Sigmoid colon (tissue), 7 donors: ENCODE measurements at places on chromosomes 3 and 15. TPM values are rescaled to one million over a fixed set of nuclear protein-coding genes. Genes with fewer than 3 reads are reported as not detected.

The IL17RE gene
- total RNA-seq, result 2.5 TPM

The C3orf49 gene
- total RNA-seq, result not detected

The CFAP20DC gene
- total RNA-seq, result 0.28 TPM

DNA sequence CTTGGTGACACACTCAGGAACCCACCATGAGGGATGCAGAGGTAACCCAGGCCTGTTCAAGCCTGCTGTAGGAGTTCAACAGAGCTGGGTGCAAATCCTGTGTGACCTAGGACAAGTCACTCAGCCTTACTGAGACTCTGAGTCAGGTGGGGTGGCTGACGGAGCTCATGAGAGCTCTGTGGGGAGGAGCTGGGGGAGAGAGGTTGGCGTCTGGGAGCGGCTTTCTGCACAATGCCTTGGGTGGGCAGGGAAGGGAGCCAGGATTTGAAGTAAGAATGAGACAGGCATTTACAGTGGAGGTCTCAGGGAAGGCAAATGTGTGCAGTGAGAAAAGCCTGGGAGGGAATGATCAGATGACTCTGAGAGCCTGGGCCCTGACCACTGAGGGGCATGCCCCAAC lies 18.3 kb downstream of the C3orf18 start:
- H3K4me3 ChIP-seq, result no peak overlapping the region
- DNase-seq, result no peak
- H3K4me1 ChIP-seq, result no peaks in the 10 kb centered on the region
- H3K27ac ChIP-seq, result no peak overlapping the region

- peaks cover 55% of the 10 kb centered on the region for H3K4me1 ChIP-seq
- DNase-seq, result peak; percentile 75
- H3K36me3 ChIP-seq, result no peaks in the 10 kb centered on the region
- H3K4me3 ChIP-seq, result peak overlapping the region; percentile 86
These were observed 1.0 kb downstream of the MYO9A start for GRCh38 chr15:72116731-72117485.

- H3K36me3 ChIP-seq, result no peaks in the 10 kb centered on the region
- no peak overlapping the region for H3K27ac ChIP-seq
- no peaks in the 10 kb centered on the region for H3K4me1 ChIP-seq
- H3K27me3 ChIP-seq, result no peaks in the 10 kb centered on the region
- H3K4me3 ChIP-seq, result no peak overlapping the region
These were observed 65.3 kb upstream of the GATM start for GRCh38 chr15:45443645-45444044.

GRCh38 chr3:111584744-111585143 lies 10.4 kb downstream of the ZBED2 start:
- no peak overlapping the region for H3K27ac ChIP-seq
- H3K27me3 ChIP-seq, result no peaks in the 10 kb centered on the region
- H3K36me3 ChIP-seq, result no peaks in the 10 kb centered on the region
- peaks cover 3% of the 10 kb centered on the region for H3K4me1 ChIP-seq

- DNase-seq, result no peak
- H3K27me3 ChIP-seq, result no peaks in the 10 kb centered on the region
- H3K4me1 ChIP-seq, result no peaks in the 10 kb centered on the region
- no peak overlapping the region for H3K27ac ChIP-seq
- no peaks in the 10 kb centered on the region for H3K36me3 ChIP-seq
- H3K4me3 ChIP-seq, result no peak overlapping the region
These were observed 10.5 kb upstream of the PIK3CB start for GRCh38 chr3:138845181-138845601.

DNA sequence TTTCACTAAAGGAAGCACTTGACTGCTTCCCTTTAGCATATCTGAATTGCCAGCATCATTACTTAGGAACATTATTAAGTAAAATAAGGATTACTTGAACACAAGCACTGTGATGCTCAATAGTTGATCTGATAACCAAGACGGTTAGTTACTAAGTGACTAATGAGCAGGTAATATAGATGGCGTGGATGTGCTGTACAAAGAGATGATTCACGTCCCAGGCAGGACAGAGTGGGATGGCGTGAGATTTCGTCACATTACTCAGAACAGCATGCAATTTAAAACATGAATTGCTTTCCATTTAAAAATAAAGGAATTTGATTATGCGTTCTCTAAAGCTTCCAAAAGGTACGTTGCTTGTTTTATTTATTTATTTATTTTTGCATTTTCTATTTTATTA lies 240.0 kb upstream of the ARHGEF26 start:
- H3K27me3 ChIP-seq, result no peaks in the 10 kb centered on the region
- no peak overlapping the region for H3K4me3 ChIP-seq
- no peaks in the 10 kb centered on the region for H3K36me3 ChIP-seq
- H3K4me1 ChIP-seq, result no peaks in the 10 kb centered on the region

DNA sequence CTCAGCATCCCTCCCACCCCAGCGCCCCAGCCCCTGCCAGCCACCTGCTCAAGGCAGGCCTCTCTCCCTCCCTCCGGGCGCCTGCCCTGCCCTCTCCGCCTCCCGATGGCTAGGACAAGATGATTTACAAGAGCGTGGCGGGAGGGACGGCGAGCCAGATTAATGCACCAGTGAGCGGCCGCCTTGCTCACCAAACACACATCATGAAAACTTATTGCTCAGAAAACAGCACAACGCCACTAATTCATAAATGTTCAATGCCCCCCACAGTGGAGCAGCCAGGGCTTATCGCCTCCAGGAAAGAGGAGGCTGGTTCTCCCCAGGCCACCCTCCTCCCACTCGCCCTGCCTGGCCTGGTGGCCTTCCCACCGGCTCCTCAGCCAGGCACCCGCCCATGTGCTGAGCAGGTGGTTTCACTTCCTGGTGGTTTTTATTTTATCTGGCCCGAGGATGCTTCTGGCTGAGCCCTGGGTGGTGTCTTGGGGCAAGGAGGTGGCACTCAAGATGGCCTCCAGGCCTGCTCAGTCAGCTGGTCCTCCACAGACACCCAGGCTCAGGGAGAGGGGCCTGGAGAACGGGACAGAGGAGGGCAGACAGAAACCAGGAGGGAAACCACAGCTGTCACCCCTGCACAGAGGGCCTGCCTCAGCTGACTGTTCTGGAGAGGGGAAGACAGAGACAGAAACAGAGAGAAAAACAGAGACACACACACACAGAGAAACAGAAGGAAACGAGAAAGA lies 284.9 kb downstream of the UACA start:
- H3K4me3 ChIP-seq, result no peak overlapping the region
- DNase-seq, result no peak
- H3K36me3 ChIP-seq, result no peaks in the 10 kb centered on the region
- peaks cover 7% of the 10 kb centered on the region for H3K4me1 ChIP-seq
- H3K27ac ChIP-seq, result no peak overlapping the region

DNA sequence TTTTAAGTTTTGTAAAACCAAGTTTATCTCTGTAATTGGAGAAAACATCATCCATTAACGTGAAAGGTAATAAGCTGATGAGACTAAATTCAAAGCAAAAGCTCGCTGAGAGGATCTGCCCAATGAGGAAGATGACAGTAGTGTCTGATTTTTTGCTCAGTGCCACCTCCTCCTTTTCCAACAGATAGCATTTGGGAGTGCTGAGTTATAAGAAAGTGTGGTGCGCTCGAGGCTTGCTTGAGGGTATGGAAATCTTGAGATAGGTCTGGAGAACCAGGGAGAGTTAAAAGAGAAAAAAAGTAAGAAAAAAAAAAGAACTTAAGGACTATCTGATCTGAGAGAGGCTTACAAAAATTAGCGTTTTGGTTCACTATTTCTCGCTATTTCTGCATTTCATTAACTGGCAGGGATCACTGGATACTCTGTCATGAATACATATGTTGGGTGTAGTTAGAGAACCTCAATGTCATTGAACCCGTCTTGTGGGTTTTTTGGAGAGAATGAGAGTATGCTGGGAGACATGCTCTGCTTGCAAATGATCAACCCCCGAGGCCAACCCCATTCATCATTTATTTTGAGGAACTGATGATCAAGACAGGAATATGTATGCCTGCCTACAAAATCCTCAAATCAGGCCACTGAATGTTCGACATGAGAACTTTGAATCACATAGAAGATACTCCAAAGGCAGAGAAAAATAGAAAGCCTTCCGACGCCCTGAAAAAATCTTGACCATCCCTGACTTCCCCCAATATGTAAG lies 973 bp upstream of the USP13 start:
- no peaks in the 10 kb centered on the region for H3K27me3 ChIP-seq
- peaks cover 15% of the 10 kb centered on the region for H3K4me1 ChIP-seq
- H3K4me3 ChIP-seq, result peak overlapping the region; percentile 74
- peak overlapping the region; percentile 96 for H3K27ac ChIP-seq
- no peaks in the 10 kb centered on the region for H3K36me3 ChIP-seq
- DNase-seq, result no peak

DNA sequence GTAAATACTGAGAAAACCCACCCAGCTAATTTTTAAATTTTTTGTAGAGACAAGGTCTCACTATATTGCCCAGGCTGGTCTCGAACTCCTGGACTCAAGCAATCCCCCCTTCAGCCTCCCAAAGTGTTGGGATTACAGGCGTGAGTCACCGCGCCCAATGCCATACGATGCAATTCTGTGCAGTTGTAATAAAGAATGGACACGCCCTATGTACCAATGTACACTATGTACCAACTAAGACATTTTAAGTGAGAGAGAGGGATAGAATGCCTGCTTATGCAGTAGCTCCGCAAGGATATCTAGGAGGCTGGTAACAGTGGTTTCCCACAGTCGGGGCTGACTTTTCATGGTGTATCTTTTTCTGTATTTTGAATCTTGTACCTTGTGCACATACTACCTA lies 14.6 kb downstream of the ZNF710 start:
- no peaks in the 10 kb centered on the region for H3K36me3 ChIP-seq
- H3K4me1 ChIP-seq, result peaks cover 5% of the 10 kb centered on the region
- no peak overlapping the region for H3K4me3 ChIP-seq

GRCh38 chr15:56699743-56700142 lies 33.6 kb downstream of the ZNF280D start:
- DNase-seq, result no peak
- H3K4me1 ChIP-seq, result no peaks in the 10 kb centered on the region
- no peak overlapping the region for H3K27ac ChIP-seq
- H3K4me3 ChIP-seq, result no peak overlapping the region
- H3K27me3 ChIP-seq, result no peaks in the 10 kb centered on the region
- peaks cover 29% of the 10 kb centered on the region for H3K36me3 ChIP-seq

DNA sequence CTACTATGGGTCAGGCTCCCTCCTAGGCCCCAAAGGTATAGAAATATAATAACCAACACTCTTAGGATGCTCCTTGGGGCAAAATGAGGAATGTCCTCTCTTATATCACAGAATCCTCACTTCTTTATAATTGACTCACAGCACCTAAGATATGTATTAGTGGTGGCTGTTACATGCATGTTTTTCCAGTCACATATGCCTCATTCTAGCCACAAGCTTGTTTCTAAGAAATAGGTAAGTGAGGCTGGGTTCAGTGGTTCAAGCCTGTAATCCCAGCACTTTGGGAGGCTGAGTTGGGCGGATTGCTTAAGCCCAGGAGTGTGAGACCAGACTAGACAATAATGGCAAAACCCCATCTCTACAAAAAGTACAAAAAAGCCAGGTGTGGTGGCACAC lies 57.9 kb upstream of the PSMD6 start:
- H3K36me3 ChIP-seq, result no peaks in the 10 kb centered on the region
- H3K27ac ChIP-seq, result no peak overlapping the region
- no peak for DNase-seq
- no peak overlapping the region for H3K4me3 ChIP-seq

GRCh38 chr3:53996141-53996874 lies 104.6 kb upstream of the SELENOK start:
- no peaks in the 10 kb centered on the region for H3K27me3 ChIP-seq
- no peak for DNase-seq
- no peak overlapping the region for H3K27ac ChIP-seq

DNA sequence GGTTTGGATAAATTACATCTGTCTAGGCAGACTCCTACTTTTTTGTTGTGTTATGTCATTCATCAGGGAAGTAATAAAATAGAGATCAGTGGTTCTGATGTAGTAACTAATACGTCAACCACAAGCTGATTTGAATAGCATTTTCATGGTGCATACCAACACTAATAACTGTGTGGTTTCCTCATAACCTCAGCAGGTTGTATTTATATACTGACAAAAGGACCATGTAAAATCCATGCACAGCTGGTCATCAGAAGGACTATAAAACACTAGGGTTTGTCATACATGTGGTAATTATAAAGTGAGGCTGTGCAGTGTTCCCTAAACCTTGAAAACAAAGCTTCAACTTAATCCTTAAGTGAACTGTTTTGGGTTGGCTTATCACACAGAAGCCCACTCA lies 216.8 kb upstream of the RBMS3 start:
- no peaks in the 10 kb centered on the region for H3K4me1 ChIP-seq
- no peak overlapping the region for H3K4me3 ChIP-seq
- H3K27ac ChIP-seq, result peak overlapping the region; percentile 61
- H3K27me3 ChIP-seq, result no peaks in the 10 kb centered on the region
- H3K36me3 ChIP-seq, result no peaks in the 10 kb centered on the region
- DNase-seq, result no peak

- H3K27ac ChIP-seq, result no peak overlapping the region
- H3K27me3 ChIP-seq, result no peaks in the 10 kb centered on the region
- H3K4me3 ChIP-seq, result no peak overlapping the region
- DNase-seq, result no peak
- H3K36me3 ChIP-seq, result no peaks in the 10 kb centered on the region
These were observed 115.0 kb upstream of the LRIG1 start for GRCh38 chr3:66615643-66616301.

DNA sequence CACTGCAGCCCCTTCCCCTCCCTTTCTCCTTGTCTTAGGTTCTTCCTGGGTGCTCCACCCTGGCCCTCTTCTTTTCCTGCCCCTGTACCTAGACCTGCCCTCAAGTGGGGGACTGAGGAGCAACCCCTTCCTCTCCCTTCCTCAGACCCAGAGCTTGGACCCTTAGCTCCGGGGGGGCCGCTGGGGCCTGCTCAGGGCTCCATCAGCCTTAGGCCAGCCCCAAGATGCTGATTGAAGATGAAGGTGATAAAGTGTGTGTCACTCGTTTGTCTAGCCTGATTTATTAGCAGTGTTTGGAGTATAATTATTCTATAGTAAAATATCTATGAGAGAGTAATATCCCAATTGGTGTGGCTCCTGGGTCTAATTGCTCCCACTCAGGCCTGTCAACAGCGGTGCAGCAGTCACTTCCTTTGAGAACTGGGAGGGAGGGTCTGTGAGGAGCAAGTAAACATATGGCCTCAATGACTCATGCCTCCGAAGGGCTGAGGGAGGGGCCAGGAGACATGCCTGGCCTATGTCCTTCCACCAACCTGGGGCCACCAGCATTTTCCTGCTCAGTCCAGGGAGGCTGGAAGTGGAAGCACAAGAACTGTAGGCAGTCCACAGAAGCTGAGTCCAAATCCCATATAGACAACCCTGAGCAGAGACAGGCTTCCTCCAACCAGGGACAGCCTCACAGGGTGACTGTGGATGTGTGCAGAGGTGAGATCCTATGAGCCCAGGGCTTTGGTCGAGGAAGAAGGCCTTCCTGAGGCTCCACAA lies 123.2 kb downstream of the DNAJB8 start:
- H3K4me3 ChIP-seq, result no peak overlapping the region
- H3K27ac ChIP-seq, result no peak overlapping the region
- no peaks in the 10 kb centered on the region for H3K4me1 ChIP-seq
- no peaks in the 10 kb centered on the region for H3K27me3 ChIP-seq

DNA sequence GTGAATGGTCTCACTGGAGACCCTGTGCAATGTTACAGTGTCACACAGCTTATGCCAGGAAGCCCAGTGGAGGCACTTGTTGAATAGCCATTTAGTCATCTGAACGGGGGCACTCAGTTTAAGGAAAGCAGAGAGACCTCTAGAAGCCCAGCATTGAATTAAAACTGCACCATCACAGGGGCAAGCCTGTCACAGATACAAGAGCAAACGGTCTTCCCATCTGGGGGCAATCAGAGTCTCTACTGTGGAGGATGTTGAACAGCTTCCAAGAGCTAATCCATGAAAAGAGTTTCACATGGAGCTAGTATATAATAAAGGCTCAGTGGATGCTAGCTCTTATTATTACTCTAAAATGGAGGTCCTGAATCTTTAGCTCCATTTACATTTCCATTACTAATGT lies 553.7 kb upstream of the ARRDC4 start:
- H3K36me3 ChIP-seq, result no peaks in the 10 kb centered on the region
- H3K27me3 ChIP-seq, result no peaks in the 10 kb centered on the region
- DNase-seq, result no peak
- no peaks in the 10 kb centered on the region for H3K4me1 ChIP-seq
- no peak overlapping the region for H3K4me3 ChIP-seq
